ENCODE measurements at places on chromosomes 12 and 14.

- no peak for DNase-seq
Observed at GRCh38 chr12:132491761-132492378, 1.9 kb downstream of the FBRSL1 start.

- no peak for DNase-seq
Observed at GRCh38 chr12:94326727-94327126, 132.9 kb downstream of the CEP83 start.

GRCh38 chr14:104788161-104788818 lies 7.3 kb downstream of the AKT1 start:
- DNase-seq: no peak

DNA sequence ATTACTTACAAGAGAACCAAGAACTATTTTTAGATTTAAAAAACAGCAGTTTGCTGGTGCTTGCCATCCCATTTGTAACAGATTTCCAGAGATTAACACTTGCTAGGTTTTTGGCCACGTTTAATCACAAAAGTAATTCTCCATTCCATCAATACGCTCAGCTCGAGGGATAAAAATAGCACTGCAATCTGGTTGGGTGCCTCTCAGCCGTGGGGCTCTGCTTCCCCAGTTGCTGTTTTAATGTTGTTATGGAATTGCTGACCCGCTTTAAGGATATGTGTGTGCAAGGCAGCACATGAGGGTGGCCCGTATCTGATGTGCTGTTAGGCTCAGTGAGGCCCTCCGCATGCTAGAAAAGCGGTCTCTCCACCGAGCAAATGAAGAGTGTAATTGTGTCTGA lies 222.2 kb upstream of the TMEM260 start:
- peak; percentile 59 for DNase-seq

- DNase-seq: no peak
Observed at GRCh38 chr14:96945721-96946120, 148.5 kb downstream of the VRK1 start.

GRCh38 chr14:22973217-22974032 lies 8.9 kb downstream of the AJUBA start:
- DNase-seq: peak; percentile 27

DNA sequence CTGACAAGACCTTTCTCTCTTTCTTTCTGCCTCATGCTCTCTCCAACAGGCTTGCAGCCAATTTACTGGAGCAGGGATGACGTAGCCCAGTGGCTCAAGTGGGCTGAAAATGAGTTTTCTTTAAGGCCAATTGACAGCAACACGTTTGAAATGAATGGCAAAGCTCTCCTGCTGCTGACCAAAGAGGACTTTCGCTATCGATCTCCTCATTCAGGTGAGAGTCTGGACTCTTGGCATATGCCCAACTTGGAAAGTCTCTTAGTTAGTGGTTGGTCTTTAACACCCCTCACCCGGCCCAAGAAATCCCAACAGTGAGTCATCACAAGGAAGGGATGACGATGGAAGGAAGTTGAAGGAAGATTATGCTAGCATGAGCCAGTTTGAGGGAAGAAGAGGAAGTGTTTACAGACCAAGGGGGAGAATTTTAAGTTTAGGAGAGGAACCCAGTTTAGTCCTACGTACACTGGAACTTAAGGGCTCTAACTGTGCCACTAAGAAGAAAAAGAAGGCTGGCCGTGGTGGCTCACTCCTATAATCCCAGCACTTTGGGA lies 189.7 kb downstream of the ETV6 start:
- peak; percentile 13 for DNase-seq

- DNase-seq: no peak
Observed at GRCh38 chr14:22623047-22623446, 21.1 kb downstream of the OR6J1 start.

DNA sequence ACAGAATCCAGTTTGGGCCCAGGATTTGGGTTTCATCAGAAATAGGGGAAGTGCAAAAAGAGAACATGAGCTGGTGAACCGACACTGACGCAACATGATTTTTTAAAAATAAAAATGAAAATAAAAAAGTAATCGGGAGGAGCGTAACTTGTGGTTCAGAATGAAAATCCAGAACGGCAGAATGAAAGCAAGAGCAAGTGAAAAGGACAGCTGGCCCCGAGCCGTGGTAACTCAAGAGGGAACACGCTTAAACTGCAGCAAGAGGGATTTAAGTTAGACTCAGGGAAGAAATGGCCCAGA lies 1.6 kb downstream of the SLC6A12 start:
- DNase-seq: no peak

- DNase-seq: no peak
Observed at GRCh38 chr12:100058482-100059029, 73.8 kb upstream of the ANKS1B start.

DNA sequence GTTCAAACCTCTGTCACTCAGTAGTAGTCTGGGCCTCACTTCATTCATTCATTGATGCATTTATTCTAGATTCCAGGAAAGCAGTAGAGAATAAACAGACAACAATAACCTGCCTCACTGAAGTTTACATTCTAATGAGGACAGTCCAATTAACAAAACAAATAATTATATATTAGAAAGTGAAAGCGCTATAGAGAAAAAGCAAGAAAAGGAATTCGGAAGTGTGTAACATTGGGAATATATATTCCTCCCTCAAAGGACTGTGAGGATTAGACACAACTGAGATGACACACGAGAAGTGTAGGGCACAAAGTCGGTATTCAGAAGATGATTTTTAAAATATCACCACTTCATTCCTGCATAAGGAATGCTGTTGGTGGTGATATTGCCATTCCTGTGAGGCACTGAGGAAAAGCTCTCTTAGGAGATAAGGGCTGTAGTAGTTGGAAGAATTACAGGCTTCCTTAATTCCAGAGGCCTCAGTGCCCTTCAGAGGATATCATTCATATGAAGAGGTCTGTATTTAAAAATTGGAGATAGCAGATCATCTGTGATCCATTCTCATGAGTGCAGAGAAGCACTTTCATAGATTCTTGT lies 3.9 kb upstream of the DUSP6 start:
- no peak for DNase-seq

GRCh38 chr14:76350671-76351070 lies 25.3 kb upstream of the ESRRB start:
- no peak for DNase-seq

DNA sequence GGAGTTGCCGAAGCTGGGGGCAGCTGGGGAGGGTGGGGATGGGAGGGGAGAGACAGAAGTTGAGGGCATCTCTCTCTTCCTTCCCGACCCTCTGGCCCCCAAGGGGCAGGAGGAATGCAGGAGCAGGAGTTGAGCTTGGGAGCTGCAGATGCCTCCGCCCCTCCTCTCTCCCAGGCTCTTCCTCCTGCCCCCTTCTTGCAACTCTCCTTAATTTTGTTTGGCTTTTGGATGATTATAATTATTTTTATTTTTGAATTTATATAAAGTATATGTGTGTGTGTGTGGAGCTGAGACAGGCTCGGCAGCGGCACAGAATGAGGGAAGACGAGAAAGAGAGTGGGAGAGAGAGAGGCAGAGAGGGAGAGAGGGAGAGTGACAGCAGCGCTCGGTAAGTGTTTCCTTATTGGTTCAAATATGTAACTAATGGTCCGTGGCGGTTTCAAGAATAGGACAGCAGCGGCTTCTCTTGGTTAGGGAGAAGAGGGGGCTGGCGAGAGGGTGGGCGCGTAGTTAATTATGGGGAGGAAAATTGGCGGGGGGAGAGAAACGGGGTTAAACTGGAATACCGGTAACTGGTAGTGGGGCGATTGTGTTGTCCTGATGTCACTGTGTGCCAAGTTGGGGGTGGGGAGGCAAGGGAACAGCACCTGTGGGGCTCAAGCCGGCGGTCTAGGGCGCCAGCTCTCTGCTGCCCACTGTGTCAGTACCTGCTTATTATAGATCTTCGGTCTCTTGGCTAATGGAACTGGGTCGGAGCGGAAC lies 8.4 kb downstream of the HOXC8 start:
- no peak for DNase-seq

DNA sequence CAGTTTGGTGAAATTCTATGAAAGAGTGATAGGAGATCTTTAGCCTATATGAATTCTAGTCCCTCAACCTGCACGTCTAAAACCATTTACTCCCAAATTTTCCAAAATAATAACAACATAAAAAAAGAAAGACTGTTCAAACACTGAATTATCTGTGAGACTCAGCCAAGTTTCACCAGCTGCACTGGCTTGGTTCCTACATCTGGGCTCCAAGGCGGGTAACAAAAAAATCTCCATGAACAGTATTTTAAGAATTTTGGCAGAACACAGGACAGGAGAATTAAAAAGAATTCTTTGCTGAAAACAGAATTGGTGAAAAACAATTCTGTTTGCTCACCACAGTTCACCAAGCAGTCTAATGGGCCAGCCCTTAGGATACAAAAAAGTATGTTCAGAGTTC lies 536.8 kb upstream of the ATP2B1 start:
- no peak for DNase-seq

- no peak for DNase-seq
Observed at GRCh38 chr14:101992708-101993107, 28.3 kb downstream of the DYNC1H1 start.

GRCh38 chr12:95458761-95459160 lies 15.2 kb upstream of the METAP2 start:
- DNase-seq: no peak

DNA sequence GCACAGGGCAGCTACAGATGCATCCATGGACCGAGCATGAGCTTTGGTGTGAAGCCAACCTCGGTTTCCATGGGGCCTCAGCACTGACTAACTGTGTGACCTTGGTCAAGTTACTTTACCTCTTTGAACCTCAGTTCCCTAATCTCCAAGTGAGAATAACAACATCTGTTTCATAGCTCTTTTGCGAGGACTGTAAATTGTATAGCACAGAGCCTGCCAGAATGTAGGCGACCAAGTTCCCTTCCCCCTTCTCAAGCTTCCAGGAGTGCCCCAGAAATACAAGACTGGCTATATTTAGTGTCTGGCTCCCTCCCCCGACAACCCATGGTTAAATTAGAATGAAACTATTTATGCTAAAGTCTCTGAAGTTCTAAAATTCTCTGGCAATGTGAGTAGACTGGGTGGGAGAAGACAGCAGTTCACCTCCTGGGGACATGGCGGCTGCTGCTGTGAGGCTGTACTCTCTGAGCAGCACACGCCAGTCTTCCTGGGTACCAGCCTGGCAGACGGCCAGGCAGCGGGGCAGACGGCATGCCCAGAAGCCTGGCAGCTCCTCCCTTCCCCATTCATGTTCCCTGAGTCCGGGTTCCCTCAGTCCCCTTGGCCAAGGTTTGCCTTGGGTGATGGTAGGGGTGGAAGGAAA lies 22.0 kb upstream of the TMED10 start:
- no peak for DNase-seq

DNA sequence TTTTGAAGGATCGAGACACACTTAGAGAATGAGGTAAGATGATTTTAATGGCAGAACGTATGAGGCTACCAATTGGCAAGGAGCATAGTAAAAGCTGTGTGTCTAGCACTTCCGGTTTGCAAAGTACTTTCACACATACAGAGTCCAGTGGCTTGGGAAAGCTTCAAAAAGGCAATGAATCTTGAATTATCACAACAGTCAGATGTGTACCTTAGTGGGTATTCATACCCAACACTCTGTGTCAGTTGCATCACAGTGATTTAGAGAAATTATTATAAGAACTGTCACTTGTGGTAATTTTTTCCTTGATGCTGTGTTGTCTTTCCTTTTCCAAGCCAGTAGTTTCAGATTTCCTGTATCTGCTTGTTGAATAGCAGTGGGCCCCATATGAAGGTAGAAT lies 424.1 kb downstream of the PCNX1 start:
- no peak for DNase-seq

GRCh38 chr12:127678945-127679344 lies 588.0 kb upstream of the TMEM132C start:
- DNase-seq: no peak

DNA sequence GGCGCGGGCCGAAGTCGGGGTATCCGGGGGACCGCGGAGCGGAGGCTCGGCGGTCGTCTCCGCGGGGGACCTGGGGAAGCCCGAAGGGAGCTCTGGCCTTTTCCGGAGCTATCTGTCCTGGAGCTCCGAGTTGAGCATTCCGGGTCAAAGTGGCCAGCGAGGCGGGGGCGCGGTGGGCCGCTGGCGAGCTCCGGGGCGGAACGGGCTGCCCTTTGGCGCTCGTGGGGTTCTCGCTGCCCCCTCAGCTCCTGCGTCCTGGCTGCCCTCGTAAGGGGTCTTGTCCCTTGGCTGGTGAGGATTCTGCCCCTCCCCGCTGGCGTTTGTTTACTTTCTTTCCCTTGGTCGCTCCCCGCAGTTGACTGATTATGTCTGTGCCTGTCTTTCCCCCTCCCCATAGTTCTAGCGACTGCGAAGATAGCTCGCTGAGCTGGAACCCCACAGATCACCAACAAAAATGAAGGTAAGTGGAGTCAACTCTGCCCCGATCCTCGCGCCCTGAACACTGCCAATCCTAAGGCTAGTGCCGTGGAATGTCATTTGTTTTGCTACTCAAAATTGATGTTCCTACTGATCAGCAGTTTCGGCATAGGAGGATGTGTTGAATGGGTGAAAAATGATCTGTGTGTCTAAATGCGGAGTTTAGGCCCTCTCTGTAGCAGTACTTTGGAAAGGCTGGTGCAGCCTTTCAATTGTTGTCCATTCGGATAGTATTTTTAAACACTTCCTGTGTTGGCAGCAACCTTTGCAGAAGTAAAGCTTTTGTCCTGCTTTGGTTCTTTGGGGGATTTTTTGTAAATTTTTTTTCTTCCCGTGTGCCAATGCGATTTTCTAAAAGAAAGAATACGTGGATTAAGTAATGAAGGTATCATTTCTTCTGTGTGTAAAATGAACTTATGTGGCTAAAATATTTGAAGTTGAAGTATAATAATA lies 1.3 kb downstream of the ARID4A start:
- peak; percentile 39 for DNase-seq

- no peak for DNase-seq
Observed at GRCh38 chr12:33828326-33828725, 194.0 kb upstream of the ALG10 start.

DNA sequence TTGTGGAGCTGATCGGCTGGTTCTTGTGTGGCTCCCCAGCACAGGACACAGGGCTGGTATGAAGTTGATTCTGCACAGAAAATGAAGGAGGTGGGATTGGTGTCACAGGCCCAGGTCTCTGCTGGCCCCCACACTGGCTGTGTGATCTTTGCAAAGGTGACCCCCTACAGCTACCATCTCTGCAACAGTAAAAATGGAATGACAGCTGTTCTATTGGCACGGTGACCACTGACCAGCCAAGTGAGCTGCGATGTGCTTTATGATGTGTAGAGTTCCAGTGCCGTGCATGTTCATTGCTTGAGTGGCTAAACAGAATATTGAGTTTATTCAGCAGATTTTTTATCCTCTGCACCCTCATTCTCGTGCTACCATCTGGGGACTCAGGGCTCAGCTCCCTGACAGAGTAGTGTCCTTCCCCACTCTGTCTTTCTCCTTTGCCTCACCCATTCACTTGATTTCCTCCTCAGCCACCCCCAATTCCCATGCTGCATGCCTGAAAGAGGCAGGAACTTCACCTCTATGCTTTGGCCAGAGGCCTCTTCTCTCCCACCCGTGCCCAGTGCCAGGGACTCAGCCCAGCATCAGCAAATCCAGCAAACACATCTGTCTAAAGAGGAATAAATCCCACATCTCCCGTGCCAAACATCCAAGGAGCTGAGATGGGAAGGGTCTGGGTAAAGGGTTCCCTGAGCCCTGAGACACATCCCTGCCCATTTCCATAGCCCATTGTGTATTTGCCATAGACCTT lies 21.2 kb downstream of the C14orf132 start:
- DNase-seq: no peak

Measured in skin of body (tissue), 3 donors.